ENCODE measurements at places on chromosomes 12 and 14. TPM values are rescaled to one million over a fixed set of nuclear protein-coding genes. Genes with fewer than 3 reads are reported as not detected.

DNA sequence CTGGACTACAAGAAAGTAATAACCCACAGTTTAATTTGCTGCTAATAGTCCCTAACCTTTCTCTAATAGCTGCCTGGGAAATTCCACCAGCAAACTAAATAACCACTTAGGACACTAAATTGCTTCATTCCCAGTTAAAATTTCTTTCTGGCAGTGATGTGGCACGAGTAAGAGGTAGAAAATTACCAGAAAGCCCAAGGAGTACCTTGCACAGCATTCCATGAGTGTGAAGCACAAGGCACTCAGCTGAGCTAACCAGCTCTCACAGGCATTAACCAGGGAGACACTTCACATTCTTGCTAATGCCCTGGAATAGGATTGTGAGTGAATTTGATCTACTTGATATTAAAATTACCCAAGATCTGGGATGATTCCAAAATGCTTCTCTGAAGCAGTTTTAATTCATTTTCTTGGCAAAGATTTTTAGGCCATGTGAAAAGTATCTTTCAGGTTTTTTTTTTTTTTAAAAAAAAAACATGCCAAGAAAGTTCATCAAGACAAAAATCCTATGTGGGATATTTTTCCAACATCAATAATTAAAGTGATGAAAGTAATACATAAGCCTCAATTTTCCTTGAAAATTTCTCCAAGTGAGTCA is 29.5 kb downstream of the TSPAN8 start:
- DNase-seq = no peak

DNA sequence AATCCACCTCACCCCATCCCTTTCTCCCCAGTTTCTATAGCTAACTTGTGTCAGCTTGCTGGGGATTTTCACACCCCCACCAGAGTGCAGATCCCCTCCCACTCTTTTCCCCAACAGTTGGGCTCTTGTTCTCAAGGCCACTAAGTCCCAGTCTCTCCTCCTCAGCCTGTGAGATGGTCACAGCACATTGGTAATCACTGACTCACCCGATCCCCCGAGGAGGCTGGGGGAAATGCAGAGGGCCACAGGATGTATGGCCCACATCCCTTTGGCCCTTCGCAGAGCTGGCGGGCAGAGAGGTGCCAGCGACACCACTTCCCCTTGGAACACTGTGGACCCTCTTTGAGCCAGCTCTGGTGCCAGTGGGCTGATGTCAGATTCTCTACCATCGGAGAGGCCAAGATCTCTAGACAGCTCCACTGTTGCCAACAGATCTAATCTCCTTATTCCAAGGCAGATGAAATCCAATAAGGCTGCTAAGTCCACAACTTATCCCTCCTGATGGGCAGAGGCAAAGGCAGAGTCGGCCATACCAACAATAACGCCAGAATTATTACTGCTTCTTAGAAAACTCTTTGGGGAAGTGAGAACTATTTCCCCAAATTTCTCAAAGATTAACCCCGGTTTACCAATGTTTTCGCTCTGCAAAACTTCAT is 1.6 kb downstream of the FMNL3 start:
- DNase-seq = peak; percentile 95

The IRF9 gene
- total RNA-seq = 7.8 TPM

GRCh38 chr12:69073035-69073434 is 140.1 kb upstream of the CPM start:
- no peak for DNase-seq

The GPR84 gene
- not detected for total RNA-seq

The RBM19 gene
- total RNA-seq = 36.6 TPM

DNA sequence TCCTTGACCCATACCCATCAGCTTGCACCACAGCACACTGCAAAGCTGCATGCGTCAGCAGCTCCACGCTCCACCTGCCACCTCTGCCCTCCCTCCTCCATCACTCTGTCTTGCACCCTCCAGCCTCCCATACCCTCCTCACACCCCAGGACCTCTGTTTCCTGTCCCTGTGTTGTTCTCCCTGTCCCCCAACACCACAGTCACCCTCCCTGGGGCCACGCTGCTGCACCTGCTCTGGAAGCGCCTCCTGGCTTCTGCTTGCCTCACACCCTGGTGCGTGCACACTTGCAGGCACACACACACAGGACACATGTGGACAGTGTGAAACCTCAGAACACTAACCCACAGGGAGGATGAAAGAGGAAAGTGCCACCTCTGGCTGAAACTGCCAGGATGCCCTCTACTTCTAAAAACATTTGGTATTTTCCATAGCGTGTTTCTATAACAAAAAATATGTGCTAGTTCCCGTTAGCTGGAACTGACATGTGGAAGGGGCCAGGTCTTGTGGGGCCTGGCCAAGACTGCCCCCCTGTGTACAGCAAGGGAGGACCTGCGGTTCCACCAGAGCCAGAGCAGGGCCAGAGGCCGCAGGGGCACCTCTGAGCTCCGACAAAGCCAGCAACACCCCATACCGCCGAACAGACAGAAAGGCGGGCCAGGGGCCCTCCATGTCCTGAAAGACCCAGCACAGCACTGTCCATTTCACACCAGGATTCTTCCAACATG is 10.0 kb downstream of the BRF1 start:
- DNase-seq = no peak

GRCh38 chr12:12800406-12801180 is 12.6 kb upstream of the DDX47 start:
- DNase-seq = no peak

- peak; percentile 40 for DNase-seq
These were observed 167.0 kb downstream of the EFCAB11 start for GRCh38 chr14:89787525-89787924.

DNA sequence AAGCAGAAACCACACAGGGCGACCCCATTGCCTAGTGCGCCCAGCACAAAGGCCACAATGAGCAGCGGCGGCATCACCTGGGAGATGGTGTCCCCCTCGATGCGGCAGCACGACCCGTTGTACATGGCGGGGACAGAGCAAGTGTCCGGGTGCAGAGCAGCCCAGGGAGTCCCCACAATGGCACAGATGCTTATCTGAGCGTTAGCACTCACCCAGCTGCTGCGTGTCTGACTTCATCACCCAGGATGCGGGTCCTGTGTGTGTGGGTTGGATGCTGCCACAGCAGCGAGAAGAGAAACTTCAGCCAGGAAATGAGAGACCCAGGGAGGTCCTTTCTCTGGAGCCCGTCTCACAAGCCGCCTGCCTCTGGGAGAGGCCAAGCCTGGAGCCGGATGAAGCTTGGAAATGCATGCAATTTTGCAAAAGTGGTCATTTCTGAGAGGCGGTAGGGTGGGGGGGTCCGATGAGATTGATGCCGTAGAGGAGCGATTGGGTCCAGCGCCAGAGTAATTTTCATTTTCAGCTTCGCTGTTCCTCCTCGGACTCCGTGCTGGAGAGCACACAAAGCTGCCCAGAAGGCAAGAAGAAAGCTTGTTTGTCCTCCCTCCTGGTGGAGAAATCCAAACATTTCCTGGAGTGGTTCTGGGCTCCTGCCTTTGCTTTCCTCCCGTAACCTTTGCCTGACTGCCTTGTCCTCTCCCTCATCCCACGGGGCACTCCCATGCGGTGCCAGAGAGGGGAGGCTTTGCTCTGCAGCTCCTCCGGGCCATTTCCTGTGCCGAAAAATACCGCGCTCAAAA is at the start of gene HCAR1:
Gene HCAR1, minus strand, starts transcription at position 630 of the 800 bp plus-strand sequence. Its CDS starts 505 bp downstream, at position 125.
- no peak for DNase-seq

The GLT1D1 gene
- not detected for total RNA-seq

GRCh38 chr12:120264904-120265472 is 542 bp downstream of the PXN start:
- no peak for DNase-seq

DNA sequence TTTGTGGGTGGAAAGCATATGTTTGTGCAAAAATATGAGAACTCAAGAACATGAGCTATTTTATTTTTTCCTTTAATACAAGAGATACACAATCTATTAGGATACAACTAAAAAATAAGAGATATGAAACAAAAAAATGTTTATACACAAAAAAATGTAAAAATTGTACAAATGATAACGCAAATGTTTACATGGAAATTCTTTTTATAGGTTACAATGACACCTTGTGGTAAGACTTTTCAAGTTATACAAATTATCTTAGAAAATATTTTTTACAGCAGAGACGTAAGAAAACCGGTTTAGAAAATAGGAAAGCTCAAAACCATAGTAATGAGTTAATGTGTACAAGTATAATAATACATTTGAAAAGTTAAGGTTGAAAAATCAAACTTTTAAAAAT is 25.5 kb downstream of the CEP83 start:
- DNase-seq = no peak

DNA sequence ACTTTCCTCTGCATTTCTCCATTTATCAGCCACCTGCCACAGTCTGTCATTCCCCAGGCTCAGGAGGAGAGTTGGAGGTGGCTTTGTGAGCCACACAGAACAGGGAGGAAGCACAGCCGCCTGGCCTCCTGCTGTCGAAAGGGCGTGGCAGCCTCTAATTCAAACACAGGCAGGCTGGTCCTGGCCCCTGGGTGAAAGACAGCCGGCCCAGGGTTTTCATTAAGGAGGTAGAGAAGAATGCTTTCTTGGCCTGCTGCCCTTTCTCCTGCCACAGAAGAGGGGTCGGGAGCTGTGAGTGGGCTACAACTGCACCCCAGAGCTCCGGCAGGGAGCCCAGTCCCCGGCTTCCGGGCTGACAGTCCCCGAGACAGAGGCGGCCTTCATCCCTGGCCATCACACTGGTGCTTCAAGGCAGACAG is 108.6 kb upstream of the FZD10 start:
- no peak for DNase-seq

The TEX22 gene
- 0.20 TPM for total RNA-seq

The RDH16 gene
- not detected for total RNA-seq

The FGF6 gene
- total RNA-seq = not detected

The DNAJC22 gene
- total RNA-seq = 9.1 TPM

GRCh38 chr14:56115334-56115870 is 2.8 kb upstream of the PELI2 start:
- no peak for DNase-seq

The CDK2 gene
- total RNA-seq = 97.2 TPM

- DNase-seq = peak; percentile 76
These were observed 73.7 kb downstream of the BBS10 start for GRCh38 chr12:76274420-76275083.

The AHNAK2 gene
- 52.6 TPM for total RNA-seq

DNA sequence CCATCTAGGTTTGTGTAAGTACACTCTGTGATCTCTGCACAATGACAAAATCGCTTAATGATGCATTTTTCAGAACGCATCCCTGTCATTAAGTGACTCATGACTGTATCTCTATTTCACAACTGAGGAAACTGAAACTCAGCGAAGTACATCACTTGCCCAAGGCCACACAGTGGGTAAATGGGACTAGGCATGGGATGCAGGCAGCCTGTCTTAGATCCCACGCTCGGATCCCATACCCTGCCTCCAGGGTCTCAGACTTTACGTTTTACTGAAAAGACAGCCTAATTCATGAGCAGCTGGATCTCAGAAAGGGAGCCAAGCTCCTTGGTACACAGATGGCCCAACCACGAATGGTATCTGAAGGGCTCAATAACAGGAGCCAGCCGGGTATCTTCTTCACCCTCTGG is 2.4 kb upstream of the MLEC start:
- DNase-seq = peak; percentile 13

GRCh38 chr12:51013441-51013840 is 12.7 kb downstream of the SLC11A2 start:
- DNase-seq = no peak
